NCI-H526 (cell line): ENCODE measurements at places on chromosomes 4 and X.
A peak's percentile ranks its signal among the peaks of the same experiment; 100 is the strongest.

GRCh38 chrX:150849996-150850720 is 48.3 kb downstream of the CD99L2 start:
- no peak for DNase-seq

DNA sequence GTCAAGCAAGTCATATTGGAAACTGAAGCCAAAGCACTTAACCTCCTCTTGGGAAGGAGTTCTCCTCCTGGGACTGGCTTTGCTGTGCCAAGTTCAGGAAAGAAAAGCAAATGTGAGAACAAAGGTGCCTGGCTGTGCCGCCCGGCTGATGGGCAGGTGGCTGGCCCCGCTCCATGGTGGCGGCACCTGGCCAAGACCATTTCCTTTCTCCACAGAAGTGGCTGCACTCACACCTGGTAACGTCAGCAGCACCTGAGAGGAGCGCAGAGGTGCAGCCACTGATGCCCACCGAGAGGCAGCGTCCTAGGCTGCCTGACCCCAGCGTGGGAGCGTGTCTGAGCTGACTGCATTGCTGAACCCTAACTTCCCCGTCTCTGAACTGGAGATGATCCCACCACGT is 54.3 kb downstream of the DCTD start:
- DNase-seq, result no peak

GRCh38 chr4:91488946-91489345 is 814.8 kb upstream of the GRID2 start:
- DNase-seq, result no peak

- no peak for DNase-seq
These were observed 100.5 kb upstream of the PCDH18 start for GRCh38 chr4:137632842-137633241.

DNA sequence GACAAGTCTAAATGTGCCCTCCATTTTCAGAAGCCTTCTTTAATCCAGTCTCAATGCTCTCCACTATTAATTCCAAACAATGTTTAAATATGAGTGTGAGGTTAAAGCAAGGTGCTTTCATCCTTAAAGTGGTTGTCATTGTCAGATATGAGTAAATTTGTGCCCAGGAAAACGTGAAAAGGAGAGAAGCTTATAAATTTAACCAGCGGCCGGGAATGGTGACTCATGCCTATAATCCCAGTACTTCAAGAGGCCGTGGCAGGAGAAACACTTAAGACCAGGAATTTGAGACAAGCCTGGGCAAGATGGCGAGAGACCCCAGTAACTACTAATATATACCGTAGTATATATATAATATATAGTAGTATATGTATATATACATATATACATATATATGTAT is 270.0 kb downstream of the ARHGAP24 start:
- DNase-seq, result no peak

- DNase-seq, result peak; percentile 61
These were observed 30.6 kb upstream of the ANTXR2 start for GRCh38 chr4:80103629-80104028.

GRCh38 chr4:173834151-173834550 is 304.1 kb upstream of the HAND2 start:
- DNase-seq, result no peak

- DNase-seq, result peak; percentile 20
These were observed 758 bp downstream of the SCFD2 start for GRCh38 chr4:53365121-53365485.

DNA sequence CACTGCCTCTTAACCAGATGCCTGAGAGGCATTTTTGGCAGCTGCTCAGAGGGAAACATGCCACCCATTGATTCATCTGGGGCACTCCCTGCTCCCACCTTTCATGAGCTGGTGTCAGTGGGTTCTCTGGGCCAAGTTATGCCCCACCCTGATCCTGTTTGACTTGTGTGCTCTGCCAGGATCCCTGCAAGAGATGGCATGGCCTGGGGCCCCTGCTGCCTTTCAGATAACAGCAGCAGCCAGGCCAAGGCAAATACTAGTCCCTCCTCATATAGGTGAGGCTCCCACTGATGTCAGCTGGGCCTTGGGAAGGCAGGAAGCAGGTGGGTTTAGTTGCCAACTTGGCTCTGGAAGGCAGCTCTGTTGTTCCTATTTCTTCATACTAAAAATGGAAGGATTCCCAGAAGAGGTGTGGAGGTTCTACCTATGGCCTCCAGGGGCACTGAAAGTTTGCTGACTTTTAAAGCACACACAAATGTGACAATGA is 192.9 kb upstream of the RBPJ start:
- DNase-seq, result no peak

GRCh38 chrX:12065251-12065650 is 73.0 kb upstream of the FRMPD4 start:
- no peak for DNase-seq

- peak; percentile 20 for DNase-seq
These were observed 3.4 kb downstream of the TEX13B start for GRCh38 chrX:107978707-107979307.

- DNase-seq, result no peak
These were observed 95.0 kb downstream of the SH3KBP1 start for GRCh38 chrX:19792412-19792811.

DNA sequence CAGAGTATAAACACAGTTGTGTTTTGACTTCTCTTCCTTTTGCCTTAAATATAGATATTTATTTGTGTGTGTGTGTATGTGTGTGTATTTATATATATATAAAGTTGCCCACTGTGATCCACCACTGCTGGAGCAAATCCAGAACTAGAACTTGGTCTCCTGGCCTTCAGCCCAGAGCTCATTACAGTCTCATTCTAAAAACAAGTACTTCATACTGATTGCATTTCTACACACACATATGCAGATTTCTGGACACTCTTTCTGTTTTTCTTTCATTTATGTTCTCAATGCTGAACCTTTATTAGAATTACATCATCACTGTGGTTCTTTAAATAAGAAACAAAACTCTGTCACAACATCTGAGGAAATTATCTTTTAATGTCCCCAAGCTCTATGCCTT is 381 bp downstream of the TXK start:
- no peak for DNase-seq

GRCh38 chr4:78020677-78021076 is 36.4 kb upstream of the FRAS1 start:
- DNase-seq, result no peak

DNA sequence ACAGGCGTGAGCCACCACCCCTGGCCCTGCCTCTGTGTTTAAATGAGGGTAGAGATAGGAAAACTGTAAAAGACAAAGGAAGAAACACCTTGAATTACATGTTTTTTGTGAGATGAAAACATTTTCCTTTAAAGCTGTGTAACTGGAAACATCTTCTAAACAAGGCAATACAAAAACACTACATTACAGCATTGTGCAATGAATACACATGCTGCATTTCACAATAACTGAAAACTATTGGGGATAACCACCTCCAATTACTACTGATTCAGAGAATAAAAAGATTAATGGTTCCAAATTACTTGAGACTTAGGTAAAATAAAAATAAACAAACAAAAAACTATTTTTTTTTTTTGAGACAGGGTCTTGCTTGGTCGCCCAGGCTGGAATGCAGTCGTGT is 7.6 kb upstream of the OGT start:
- no peak for DNase-seq

DNA sequence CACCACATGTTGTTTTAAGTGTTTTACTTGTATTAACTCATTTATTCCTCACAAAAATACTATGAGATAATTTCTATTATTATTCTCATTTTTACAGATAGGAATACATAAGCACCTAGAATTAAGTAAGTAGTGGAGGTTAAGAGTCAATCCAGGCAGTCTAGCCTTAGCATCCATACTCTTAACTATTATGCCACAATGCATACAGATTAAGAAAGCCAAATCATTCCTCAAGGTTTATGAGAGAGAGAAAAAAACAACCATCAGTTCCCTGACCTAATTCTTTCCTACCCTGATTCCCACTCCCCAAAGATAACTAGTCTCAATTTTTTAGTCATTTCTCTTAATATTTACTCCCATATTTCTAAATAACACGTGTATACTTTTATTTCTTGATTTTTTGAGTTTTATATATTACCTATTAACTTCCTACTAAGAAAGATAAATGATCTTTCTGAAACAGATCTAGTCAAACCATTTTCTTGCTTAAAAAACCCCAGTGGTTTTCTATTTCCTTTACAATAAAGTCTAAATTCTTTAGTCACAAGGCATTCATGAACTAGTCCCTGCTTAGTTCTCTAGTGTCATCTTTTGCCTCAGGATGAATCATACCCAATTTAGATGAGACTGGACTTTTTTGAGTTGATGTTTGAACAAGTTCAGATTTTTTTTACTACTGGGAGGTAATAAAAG is 16.0 kb downstream of the UBA6 start:
- no peak for DNase-seq

DNA sequence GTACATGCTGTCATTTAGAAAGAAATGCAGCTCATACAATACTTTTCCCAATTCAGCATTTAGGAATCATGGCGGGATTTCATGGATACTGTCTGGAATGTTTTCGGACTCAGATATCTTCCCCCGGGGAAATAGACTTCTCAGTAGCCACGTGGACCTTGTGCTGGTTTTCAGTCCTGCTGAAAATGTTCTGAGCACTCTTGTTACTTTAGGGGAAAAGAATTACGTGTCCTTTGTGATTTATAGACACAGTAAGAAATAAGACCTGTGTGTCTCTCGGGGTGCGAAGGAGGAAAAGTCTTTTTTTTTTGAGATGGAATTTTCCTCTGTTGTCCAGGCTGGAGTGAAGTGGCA is 3.8 kb downstream of the CD99 start:
- no peak for DNase-seq

DNA sequence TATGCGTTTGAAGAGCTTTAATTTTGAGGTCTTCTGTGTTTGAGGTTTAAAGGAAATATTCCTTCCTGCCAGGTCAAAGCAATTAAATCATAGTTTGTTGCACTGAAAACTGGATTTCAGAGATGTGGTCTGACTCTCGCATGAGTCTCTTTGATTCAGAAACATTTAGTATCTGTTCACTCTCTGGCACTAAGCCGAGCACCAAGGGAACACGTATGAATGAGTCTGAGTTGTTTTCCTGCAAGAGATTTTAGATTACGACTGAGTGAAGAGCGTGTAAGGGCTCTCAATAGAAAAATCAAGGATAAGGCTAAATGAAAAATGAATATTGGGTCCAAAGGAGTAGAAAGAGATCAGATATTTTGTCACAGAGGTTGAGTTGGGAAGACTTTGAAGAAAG is 875.4 kb upstream of the PRKX start:
- DNase-seq, result no peak
